Activated T-helper 9 cell treated with anti-CD3 and anti-CD28 coated beads, Interleukin-2, amount 50 U/mL, for 16 hours (primary cell): ENCODE measurements at places on chromosomes 2 and 18.
A peak's percentile ranks its signal among the peaks of the same experiment; 100 is the strongest.

DNA sequence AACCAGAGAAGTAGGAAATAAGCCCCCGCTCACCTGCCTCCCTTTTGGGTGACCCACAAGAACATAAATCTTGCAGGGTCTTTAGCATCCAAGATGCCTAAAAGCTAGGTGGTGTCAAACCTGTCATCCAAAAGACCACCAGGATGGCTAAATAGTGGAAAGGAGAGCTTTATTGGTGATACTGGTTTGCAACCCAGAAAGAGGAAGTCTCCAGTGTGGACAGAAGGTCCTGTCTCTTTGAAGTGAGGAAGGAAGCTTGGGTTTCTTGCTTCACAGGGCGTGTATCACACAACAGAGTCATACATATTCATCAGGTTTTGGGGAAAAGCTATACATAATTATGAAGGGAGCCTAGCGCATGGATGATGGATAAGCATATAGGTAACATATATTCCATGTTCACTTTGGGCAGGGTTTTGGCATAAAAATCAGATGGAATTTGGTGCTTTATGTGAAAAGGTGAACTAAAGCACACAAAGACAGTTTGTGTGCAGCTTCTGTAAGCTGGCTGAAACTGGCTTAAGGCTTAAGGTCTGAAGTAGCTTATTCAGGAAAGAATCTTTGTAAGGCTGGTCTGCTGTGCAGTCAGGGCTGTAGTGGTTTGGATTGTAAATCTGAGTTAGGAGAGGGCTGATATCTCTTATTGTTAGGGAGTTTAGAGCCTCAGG lies 102.2 kb upstream of the MSH2 start:
- no peak for DNase-seq

- no peak for DNase-seq
These were observed 13.5 kb upstream of the REL start for GRCh38 chr2:60867848-60868247.

- no peak for DNase-seq
These were observed 349.2 kb downstream of the XIRP2 start for GRCh38 chr2:167237478-167237877.

DNA sequence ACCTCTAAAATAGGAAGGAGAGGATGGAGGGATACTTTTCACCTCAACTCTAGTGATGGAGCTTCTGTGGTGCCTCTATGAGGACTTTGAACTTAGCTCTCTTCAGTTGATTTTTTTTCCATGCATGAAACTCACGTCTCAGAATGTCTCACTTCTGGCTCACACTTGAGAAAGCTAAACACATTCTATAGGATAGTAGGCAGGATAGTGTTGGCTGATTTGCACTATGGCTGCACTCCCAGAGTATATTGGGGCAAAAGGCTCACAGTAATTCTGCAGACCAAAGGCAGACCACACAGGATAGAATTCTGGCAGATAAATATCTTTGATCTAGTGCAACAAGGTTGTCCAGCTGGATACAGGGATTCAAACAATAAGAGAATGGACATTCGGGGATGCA lies 1093.5 kb downstream of the LRP1B start:
- no peak for DNase-seq

GRCh38 chr18:68480196-68480595 lies 234.7 kb downstream of the TMX3 start:
- DNase-seq: no peak

- DNase-seq: no peak
These were observed 793.1 kb downstream of the ERBB4 start for GRCh38 chr2:211745295-211746097.

- DNase-seq: peak; percentile 52
These were observed at the start of gene FHL2 for GRCh38 chr2:105398336-105399206. TSS of gene FHL2 (minus strand) at chr2:105399051. CDS start at chr2:105386516, 12,535 bp downstream.

DNA sequence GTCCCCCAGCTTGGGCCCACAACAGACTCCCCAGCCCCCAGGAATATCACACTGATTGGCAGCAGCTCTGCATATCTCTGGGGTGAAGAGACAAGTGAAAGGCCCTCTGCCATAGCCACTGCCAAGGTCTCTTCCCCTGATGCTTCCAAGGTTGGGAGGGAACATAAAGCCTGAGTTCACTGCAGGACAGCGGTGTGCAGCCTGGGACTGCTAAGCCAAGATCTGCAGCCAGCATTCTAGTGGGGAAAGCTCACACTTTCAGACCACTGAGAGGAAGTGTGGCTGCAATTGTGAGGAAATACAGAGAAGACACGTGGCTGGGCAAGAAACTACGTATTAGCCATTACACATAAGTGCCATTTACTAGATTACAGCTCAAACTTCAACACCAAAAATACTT lies 100.7 kb downstream of the MAIP1 start:
- no peak for DNase-seq

GRCh38 chr2:74824679-74825078 lies 9.2 kb upstream of the HK2 start:
- no peak for DNase-seq

DNA sequence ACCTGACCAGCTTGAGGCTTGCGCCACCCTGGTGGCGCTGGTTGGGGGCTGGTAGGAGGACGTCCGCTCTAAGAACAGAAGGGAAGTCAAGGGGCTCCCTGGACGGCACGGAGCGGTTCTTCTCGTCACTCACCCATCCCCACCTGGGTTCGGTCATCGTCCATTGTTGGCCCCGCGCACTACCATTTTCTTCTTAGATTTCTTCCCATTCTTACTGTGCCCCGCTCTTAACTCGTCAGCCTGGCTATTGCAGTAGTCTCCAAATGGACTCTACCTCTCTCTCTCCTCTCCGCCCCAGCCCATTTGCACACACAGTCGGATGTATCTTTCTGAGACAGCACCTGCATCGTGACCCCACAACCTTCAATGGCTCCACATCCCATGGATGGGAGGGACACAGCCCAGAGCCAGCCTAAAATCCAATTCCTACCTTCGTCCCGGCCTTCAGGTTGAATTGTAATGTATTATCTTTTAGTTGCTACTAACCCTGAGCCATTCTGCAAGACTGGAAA lies 814 bp upstream of the RAB1A start:
- DNase-seq: no peak

- DNase-seq: no peak
These were observed 75.2 kb upstream of the RBMS1 start for GRCh38 chr2:160568856-160569255.

- no peak for DNase-seq
These were observed 4.5 kb upstream of the BCL2L11 start for GRCh38 chr2:111116011-111116746.

DNA sequence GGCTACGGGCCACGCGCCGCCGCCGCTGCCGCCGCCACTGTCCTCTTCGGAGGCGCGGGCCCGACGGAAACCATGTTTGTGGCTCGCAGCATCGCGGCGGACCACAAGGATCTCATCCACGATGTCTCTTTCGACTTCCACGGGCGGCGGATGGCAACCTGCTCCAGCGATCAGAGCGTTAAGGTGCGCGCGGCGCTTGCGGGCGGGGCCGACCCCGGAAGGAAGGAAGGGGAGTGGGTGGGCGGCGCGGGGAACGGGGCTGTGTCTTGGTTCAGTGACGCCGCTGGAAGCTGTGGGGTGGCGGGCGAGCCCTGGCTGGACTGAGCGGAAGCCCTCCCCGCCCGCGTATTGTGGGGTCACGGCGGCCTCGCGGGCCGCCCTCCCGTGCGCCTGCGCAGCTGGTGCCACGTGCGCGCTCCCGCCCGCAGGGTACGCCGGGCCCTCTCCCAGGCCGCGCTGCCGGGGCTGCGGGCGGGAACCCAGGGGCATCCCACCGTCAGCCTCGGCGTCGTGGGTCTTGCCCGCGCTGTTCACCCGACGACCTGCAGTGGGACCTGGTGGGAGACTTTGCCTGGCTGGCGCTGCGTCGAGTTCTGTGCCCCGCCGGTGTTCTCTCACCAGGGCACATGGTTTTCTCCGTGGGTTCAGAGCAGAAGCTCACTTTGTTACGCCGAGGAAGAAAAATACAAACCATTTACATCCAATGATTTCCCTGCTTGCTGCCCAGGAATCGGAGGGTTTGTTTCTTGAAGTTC lies 416 bp downstream of the SEH1L start:
- DNase-seq: peak; percentile 98

GRCh38 chr2:168224346-168224745 lies 23.0 kb downstream of the STK39 start:
- no peak for DNase-seq

GRCh38 chr2:192718340-192718739 lies 523.6 kb upstream of the TMEFF2 start:
- no peak for DNase-seq

DNA sequence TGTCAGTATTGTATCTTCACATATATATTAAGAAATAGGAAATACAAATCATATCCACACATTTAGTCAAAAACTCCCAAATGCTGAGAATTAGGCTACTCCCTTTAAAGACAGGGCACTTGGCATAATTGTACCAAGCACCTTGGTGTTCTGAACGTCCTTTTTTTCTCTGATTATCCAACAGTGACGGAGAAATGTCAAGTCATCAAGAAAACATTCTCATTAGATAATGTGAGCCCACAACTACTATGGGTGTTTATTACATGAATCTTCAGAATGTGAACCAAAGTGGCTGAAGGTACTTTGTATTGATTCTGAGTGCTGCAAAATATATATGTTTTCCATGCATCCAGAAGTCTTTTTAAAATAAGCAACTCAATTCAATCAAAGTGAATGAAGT lies 83.8 kb downstream of the PSMG2 start:
- no peak for DNase-seq

DNA sequence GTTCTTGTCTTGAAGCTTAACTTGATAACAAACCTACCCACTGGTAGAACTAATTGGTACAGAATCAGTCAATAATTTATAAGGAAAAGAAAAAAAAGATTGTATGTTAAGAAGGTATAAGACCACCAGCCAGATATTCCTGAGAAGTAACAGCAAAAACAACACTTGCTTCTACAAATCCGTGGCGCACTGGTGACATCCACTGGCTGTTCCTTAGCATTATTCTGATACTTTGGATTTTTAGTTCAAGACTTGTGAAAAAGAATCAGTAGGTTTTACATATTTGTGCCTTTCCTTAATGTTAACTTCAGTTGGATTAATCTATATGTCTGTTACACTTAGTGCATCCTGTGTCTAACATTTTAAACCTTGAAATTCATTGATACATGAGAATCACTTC lies 141.8 kb downstream of the GRB14 start:
- DNase-seq: no peak

GRCh38 chr18:74503137-74503536 lies 7.0 kb downstream of the CNDP2 start:
- DNase-seq: no peak

DNA sequence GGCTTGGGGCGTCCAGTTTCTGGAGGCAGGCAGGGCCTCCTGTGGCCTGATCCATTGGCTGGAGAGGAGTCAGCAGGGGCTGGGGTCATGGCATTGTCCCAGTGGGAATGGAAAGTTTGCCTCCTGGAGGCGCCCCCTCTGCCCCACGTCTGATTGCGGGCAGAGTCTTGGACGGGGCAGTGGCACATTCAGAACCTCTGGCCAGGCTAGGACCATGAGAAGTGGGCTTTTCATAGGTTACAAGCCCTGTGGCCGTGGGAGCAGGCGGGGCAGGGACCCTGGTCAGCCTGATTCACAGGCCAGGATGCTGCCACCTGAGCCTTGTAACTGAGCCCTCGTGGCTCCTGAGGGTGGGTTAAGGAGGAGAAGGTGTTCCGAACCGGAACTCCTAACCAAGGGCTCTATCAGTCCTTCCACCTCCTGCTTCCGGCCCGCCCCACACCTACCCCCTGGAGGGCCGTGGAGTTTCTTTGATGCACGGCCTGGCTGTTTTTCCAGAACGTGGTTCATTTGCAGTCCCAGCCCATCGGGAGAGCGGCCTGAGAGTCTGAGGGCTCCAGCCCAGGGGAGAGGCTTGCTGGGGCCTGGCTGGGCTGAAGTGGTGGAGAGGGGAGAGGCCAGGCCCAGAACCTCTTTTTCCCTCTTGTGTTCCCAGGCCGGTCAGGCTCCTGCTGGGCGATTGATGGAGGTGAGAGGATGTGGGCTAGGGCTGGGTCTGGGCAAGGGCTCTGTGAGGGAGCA lies 43.9 kb upstream of the PLB1 start:
- DNase-seq: no peak
